ENCODE measurements at places on chromosomes 1 and 21. TPM values are rescaled to one million over a fixed set of nuclear protein-coding genes. Genes with fewer than 3 reads are reported as not detected.

Gene PKP1
- total RNA-seq, result 0.63 TPM

DNA sequence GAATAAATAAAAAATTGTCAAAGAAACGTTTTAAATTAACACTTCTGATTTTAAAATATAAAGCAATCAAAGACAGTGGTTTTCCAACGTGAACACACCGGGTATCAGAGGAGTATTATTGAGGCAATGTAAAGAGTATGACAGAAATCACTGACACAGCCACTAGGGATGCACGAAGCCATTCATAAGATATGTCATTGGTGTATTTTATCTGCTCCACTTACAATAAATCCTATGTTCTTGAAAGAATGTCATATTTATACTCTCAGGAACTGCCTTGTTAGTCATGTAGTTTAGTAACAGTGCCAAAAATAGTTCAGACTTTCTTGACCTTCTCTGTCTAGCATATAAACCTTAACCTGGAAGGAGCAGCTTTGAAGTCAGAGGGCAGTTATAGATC lies 835.0 kb upstream of the NCAM2 start:
- H3K27me3 ChIP-seq, result no peaks in the 10 kb centered on the region
- no peak overlapping the region for H3K4me3 ChIP-seq
- H3K36me3 ChIP-seq, result no peaks in the 10 kb centered on the region
- H3K4me1 ChIP-seq, result no peaks in the 10 kb centered on the region

Gene RIMS3
- 6.2 TPM for total RNA-seq

Gene SPRR1B
- not detected for total RNA-seq

Gene FCRL6
- 1.4 TPM for total RNA-seq

Gene TSSK3
- total RNA-seq, result 4.3 TPM

- H3K27ac ChIP-seq, result no peak overlapping the region
- no peaks in the 10 kb centered on the region for H3K27me3 ChIP-seq
- DNase-seq, result no peak
- no peaks in the 10 kb centered on the region for H3K36me3 ChIP-seq
- H3K4me3 ChIP-seq, result no peak overlapping the region
Measured at GRCh38 chr1:192268468-192269052, 48.2 kb upstream of the RGS21 start.

Gene PLPP3
- total RNA-seq, result 107 TPM
